ENCODE measurements at places on chromosomes 6 and 20. TPM values are rescaled to one million over a fixed set of nuclear protein-coding genes. Genes with fewer than 3 reads are reported as not detected.

GRCh38 chr20:52231230-52231746 lies 39.7 kb upstream of the ZFP64 start:
- peaks cover 13% of the 10 kb centered on the region for H3K27me3 ChIP-seq
- H3K36me3 ChIP-seq, result no peaks in the 10 kb centered on the region
- H3K4me3 ChIP-seq, result no peak overlapping the region
- DNase-seq, result no peak
- H3K27ac ChIP-seq, result no peak overlapping the region

DNA sequence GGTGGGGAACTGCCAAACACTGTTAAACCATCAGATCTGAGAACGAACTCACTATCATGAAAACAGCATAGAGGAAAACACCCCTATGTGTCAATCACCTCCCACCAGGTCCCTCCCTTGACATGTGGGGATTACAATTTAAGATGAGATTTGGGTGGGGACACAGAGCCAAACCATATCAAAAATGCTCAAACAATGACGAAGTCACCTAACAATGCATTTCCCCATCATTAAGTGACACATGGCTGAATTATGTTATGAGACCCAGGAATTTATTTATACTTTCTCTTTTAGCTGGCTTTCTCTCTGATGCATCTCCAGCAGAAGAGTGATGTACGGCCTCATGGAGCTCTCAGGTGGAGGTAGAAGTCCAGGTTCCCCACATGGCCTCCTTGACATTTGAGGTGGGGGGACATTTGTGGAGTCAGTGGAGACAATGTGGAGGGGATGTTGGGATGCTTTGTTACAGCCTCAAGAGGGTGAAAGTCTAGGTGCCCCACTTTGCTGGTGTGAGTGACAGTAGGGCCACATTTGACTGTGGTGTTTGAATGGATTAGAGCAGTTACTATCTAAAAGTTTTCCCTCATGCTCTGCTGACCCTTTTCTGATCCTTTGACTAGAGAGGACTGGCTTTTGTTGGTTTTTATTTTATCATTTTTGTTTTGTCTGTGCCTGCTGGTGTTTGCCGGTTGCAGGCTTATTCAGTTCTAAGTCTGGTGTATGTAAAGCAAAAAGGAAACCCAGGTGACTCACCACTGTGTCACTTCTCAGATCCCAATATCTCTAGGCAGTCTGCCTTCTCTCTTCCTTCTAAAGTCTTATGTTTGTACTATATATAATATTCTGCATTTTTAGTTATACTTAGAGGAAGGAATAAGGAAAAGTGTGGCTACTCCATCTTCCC lies 18.5 kb upstream of the DCBLD1 start:
- no peak overlapping the region for H3K27ac ChIP-seq
- H3K4me1 ChIP-seq, result peaks cover 15% of the 10 kb centered on the region
- DNase-seq, result no peak
- no peak overlapping the region for H3K4me3 ChIP-seq

DNA sequence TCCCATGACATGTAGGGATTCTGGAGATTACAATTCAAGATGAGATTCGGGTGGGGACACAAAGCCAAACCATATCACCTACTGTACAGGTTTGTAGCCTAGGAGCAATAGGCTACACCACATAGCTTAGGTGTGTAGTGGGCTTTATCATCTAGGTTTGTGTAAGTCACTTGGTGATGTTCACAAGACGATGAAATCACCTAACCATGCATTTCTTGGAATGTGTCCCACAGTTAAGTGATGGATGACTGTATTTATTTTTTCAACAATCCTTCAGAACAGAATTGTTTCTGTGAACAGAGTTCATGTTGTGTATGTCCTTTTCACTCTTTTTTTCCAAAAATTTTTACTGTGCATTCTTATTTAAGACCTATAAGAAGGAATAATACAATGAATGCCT lies 76.1 kb downstream of the DTD1 start:
- peaks cover 2% of the 10 kb centered on the region for H3K36me3 ChIP-seq
- H3K27me3 ChIP-seq, result no peaks in the 10 kb centered on the region
- no peak overlapping the region for H3K27ac ChIP-seq
- H3K4me3 ChIP-seq, result no peak overlapping the region

GRCh38 chr20:49750611-49751396 lies 37.1 kb upstream of the B4GALT5 start:
- no peaks in the 10 kb centered on the region for H3K36me3 ChIP-seq
- peaks cover 8% of the 10 kb centered on the region for H3K4me1 ChIP-seq

DNA sequence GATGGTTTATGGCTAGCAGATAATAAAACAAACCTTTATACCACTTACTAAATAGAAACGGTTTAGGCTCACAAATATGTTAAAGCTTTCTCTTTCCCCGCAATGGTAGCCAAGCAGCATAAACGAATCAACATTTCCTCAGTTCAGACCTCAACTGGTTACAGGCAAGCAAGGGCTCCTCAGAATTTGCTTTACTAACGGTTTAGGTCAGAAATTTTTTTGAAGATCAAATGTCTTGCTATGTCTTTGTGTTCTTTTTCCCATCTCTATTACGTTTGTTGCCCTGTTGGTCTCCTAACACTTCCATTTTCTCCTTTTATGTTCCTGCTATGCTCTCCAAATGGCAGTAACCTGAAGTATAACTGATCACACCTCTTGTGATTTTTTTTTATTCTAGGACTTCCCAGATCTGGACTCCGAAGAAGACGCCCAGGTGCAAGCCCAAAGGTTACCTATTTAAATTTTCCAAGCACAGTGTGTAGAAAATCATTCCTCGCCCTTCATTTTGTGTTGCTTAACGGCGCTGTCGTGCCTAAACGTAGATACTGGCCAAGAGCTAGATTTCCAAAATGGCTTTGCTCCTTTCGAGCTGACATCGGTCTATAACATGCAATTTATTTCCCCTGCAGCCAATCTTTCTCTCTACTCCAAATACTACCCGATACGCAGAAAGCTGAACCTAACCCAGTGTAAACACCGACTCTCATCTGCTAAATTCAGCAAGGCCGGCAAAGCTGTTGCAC lies 717 bp upstream of the ASF1A start:
- no peaks in the 10 kb centered on the region for H3K27me3 ChIP-seq
- H3K4me3 ChIP-seq, result peak overlapping the region; percentile 95
- peaks cover 53% of the 10 kb centered on the region for H3K4me1 ChIP-seq
- peaks cover 34% of the 10 kb centered on the region for H3K36me3 ChIP-seq
- H3K27ac ChIP-seq, result peak overlapping the region; percentile 99
- peak; percentile 40 for DNase-seq

DNA sequence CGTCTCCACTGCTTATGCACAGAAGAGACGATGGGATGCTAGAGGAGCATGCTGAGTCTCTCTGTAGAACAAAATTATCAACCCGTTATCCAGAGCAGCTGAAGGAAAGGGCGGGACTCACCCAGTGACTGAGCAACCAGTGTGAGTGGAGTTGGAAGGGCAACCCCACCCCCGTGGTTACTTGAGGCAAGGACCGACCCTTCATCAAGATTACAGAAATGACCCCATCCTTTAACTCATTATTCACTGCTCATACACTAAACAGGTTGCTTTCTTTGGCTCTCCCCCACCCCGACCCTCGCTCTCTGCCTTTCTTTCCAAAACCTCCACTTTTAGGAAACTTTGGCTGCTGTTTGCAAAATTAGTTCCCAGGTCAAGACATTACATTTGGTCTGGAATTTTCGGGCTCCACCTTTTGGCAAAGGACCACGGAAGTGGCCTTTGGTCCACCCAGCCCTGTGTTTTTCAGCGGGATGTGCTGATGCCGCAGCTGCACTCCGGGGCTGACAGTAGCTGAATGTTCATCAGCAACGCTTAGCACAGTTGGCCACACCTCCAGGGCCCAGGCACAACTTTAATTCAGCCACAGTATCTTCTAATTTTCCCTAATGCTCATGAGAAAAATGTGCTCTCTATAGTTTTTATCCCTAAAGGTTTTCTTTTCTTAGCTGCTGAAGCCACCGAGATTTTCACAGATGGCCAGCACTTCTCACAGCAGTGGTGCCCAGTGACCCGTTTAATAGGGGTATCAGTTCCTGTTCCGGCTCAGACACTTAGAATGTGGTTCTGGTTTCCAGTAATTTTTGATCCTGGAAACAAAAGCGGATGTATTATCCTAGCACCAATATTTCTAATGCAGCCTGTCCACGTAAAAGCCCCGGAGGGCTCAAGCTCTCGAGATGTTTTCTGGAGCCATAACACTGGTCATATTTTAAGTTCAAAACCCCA lies 103.6 kb upstream of the NXT1 start:
- H3K36me3 ChIP-seq, result no peaks in the 10 kb centered on the region
- no peaks in the 10 kb centered on the region for H3K4me1 ChIP-seq
- H3K27ac ChIP-seq, result no peak overlapping the region

DNA sequence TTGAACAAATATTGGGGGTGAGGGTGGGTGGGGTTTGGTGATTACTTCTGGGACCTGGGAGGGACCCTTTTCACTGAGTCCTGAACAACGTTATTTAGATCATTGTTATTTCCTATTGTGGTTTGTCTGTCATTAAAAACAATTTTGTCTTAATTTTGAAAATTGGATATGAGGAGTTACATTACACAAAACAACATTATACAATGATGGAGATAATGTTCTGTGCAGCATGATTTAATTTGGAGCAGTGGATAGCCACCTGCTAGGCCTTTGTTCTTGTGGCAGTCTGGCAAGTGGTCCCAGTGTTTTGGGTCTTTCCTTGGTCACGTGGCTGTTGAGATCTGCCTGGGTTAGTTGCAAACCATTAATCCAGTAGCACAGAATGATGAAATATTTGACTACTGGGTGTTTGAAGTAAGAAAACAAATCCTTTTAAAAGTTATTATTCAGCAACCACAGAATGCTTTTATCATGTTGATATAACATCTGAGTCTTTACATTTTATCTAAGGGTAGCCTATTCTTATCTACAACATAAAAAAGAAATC lies 172.8 kb downstream of the CDKAL1 start:
- DNase-seq, result no peak
- H3K4me1 ChIP-seq, result peaks cover 53% of the 10 kb centered on the region
- peaks cover 18% of the 10 kb centered on the region for H3K36me3 ChIP-seq
- H3K4me3 ChIP-seq, result no peak overlapping the region

The ECT2L gene
- not detected for total RNA-seq

The AIG1 gene
- total RNA-seq, result 19.8 TPM

The RRP36 gene
- total RNA-seq, result 93.0 TPM

The ABRACL gene
- total RNA-seq, result 196 TPM

All from activated naive CD8-positive, alpha-beta T cell treated with anti-CD3 and anti-CD28 coated beads for 36 hours (primary cell).